ENCODE measurements at places on chromosomes 3 and 15.

- no peak for DNase-seq
Measured at GRCh38 chr3:115418583-115418982, 204.7 kb upstream of the GAP43 start.

DNA sequence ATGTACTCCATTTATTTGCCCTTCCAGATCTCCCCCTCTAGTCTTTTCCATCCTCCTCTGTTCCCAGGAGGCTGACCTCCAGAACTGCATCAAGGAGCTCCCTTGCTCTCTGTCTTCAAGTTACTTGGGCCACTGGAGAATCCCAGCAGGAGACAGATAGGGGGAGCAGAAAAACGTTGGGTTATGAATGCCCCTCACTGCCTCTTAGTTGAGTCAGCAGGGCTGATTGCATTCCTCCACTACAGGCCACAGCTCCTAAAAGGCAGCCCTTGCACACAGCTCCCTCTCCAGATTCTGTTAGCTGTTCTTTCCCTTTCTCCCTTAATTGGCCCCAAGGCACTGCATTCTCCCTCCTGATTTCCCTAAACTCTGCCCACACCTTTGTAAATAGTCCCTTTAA is 12.4 kb upstream of the CEP152 start:
- DNase-seq = peak; percentile 58

- DNase-seq = no peak
Measured at GRCh38 chr3:61965770-61966131, 404.4 kb downstream of the PTPRG start.

DNA sequence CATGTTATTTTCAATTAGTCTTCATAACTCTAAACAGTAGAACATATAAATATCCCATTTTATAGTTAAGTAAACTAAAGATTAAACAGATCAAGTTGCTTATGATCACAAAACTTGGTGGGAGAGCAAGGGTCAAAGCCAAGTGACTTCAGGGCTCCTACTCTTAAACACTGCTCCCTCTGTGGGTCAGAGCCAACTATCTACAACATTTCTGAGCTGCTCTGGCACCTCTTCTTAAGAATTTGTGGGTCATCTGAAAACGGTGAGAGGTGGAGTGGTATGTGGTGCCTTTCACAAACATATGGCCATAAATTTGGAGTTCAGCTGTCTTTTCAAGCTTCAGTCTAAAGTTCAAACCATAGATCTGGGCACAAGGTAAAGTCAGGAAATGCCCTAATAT is 10.9 kb downstream of the ATG3 start:
- no peak for DNase-seq

Measured in ELR (cell line).